ENCODE measurements at places on chromosomes 3 and 15.
A peak's percentile ranks its signal among the peaks of the same experiment; 100 is the strongest.

GRCh38 chr3:127954640-127955039, 39.6 kb downstream of the KBTBD12 start:
- peak; percentile 71 for DNase-seq

GRCh38 chr15:77865106-77865610, 212.4 kb downstream of the TBC1D2B start:
- DNase-seq, result no peak

DNA sequence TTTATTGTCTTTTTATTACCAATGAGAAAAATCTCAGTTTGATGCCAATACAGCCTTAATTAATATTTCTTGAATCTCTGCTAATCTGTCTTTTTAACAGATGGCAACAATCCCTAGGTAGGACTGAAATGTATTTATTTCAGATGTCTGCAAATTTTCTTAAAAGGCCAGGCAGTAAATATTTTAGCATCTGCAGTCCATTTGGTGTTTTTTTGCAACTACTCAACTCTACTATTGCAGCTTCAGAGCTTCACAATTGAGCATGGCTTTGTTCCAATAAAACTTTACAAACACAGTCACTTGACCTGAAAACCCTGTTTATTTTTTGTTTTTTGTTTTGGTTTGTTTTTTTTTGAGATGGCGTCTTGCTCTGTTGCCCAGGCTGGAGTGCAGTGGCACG, 82.7 kb downstream of the RARB start:
- DNase-seq, result no peak

DNA sequence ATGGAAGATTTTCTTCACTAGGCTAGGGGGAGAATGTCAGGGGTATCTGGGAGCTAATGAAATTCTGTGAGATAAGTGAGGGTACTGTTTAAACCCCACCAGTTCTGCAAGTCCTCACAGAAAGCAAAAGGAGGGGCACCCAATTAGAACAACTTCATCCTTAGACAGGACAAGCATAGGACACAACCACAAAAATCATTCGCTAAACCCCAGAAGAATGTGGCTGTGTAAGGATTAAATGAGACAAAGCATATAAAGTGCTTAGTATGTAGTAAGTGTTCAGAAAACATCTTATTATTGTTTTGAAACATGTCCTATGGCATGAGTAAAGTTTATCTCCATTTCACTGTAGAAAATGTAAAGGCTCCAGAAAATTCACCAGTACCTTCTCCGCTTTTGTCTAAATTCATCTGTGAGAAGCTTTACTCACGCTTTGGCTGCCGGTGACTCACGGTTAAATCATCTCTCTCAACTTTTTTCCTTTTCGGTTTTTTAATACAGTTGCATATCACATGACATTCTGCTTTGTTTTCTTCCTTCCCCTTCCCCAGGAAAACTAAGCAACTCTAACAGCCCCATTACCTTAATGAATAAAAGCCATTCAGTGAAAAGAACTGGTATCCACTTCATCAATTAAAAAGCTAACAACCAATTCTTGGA, 1.7 kb downstream of the CLRN1 start:
- DNase-seq, result no peak

- DNase-seq, result no peak
These were observed 33.2 kb downstream of the APH1B start for GRCh38 chr15:63310646-63311045.

DNA sequence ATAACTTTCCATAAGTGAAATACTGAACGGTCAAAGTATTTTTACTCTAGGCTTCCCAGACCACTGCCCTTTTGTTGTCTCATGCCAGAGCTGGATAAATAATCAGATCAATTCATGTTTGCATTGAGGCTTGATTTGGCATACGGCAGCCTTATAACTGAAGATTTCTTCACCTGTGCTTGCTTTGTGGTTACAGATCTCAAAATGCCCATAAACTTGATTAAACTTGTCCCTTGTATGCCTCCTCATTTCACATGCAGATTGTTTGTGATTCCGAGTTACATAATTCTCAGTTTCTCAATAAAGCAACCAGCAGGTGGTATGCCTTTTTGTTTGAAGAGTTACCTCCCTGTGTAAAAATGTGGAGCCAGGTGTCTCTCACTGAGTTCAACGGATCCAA, 211.4 kb upstream of the LRIG1 start:
- DNase-seq, result no peak

DNA sequence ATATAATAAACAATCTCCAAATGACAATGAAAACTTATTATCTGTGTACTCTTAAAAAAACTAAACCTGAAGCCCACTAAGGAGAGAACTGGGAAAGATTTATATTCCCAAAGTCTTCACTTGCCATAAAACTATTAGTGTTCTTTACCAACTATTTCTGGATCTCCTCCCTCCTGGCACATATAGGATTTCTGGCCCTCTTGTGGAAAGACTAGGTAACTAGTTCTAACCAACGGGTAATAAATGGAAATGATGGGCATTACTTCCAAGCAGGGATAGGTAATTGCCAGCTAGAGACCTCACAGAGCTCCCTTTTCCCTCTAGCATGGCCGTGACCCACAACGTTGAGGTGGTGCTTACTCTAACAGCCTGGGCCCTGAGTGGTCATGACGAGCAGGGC, 110.1 kb downstream of the DNAH12 start:
- DNase-seq, result no peak

DNA sequence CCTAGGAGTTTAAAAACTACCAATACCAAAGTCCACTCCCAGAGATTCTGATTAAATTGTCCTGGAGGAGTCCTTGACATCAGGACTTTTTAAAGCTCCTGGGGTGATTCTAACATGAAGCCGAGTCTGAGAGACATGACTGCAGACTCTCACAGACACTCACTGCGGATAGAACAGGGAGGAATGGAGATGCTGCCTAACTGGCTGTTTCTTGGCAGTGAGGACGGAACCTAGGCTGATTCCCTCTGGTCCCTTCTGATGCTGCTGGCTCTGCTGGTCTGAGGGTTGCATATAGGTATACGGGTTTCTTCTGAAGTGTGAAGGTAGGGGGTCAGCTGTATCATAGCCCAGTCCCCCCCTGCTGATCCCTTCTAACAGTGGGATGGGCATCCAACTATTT, 1.3 kb upstream of the HRG start:
- DNase-seq, result no peak

DNA sequence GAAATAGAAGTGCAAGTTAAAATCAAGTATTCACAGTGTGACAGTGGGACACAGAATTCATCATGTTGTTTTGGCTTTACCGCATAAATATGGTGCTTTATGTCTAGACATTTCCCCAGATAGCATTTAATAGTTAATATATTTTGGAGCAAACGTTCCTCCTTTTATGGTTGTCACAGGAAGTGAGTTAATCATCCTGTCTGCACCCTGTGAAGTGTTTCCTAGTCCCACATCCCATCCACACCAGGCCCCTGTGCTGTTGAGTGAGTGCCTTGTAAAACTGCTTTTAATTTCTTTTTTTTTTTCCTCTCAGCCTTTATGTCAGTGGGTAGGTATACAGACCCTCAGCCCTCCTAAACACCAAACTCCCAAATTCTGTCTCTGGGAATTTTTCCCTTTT, 393.7 kb downstream of the FEZF2 start:
- DNase-seq, result no peak

- peak; percentile 58 for DNase-seq
These were observed at the start of gene FAM174B for GRCh38 chr15:92655178-92655995. Gene FAM174B, minus strand, starts transcription at chr15:92655775.

Data from right cardiac atrium (tissue), 5 donors.